ENCODE measurements at places on chromosomes 16 and 17. TPM values are rescaled to one million over a fixed set of nuclear protein-coding genes. Genes with fewer than 3 reads are reported as not detected.

GRCh38 chr17:19678581-19679453, 30.3 kb downstream of the ALDH3A2 start:
- peaks cover 46% of the 10 kb centered on the region for H3K36me3 ChIP-seq
- no peak overlapping the region for H3K4me3 ChIP-seq
- no peaks in the 10 kb centered on the region for H3K4me1 ChIP-seq
- no peaks in the 10 kb centered on the region for H3K27me3 ChIP-seq
- no peak overlapping the region for H3K27ac ChIP-seq
- DNase-seq, result no peak

TAT gene
- 0.22 TPM for polyA plus RNA-seq

- H3K36me3 ChIP-seq, result no peaks in the 10 kb centered on the region
- no peak overlapping the region for H3K27ac ChIP-seq
- H3K4me3 ChIP-seq, result no peak overlapping the region
- DNase-seq, result no peak
- no peaks in the 10 kb centered on the region for H3K4me1 ChIP-seq
- no peaks in the 10 kb centered on the region for H3K27me3 ChIP-seq
Observed at GRCh38 chr16:52561910-52562741, 15.2 kb upstream of the TOX3 start.

DNA sequence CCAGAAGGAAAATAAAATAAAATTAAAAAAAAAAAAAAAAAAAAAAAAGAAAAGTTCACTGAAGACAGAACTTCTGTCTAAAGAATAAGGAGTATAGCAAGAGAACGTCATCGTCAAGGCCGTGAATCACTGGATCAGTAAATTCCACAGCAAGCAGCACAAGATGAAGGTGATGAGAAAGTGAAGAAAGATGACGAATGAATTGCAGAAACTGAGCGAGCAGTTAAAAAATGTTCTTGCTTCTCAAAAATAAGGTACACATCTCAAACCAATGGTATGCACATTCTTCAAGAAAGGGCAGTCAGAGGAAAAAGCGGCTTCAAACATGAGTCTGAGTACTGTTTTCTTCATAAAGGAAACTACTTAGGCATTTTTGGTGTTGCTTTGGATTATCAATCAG, 104.7 kb downstream of the SMG6 start:
- no peaks in the 10 kb centered on the region for H3K36me3 ChIP-seq
- DNase-seq, result no peak

GRCh38 chr16:17320009-17320408, 150.8 kb downstream of the XYLT1 start:
- H3K36me3 ChIP-seq, result no peaks in the 10 kb centered on the region
- H3K4me1 ChIP-seq, result no peaks in the 10 kb centered on the region
- H3K27me3 ChIP-seq, result no peaks in the 10 kb centered on the region
- peak overlapping the region; percentile 66 for H3K27ac ChIP-seq

- no peaks in the 10 kb centered on the region for H3K4me1 ChIP-seq
- no peak overlapping the region for H3K4me3 ChIP-seq
- H3K27ac ChIP-seq, result no peak overlapping the region
- no peak for DNase-seq
Observed at GRCh38 chr16:8561496-8561895, 28.8 kb downstream of the TMEM114 start.

DNA sequence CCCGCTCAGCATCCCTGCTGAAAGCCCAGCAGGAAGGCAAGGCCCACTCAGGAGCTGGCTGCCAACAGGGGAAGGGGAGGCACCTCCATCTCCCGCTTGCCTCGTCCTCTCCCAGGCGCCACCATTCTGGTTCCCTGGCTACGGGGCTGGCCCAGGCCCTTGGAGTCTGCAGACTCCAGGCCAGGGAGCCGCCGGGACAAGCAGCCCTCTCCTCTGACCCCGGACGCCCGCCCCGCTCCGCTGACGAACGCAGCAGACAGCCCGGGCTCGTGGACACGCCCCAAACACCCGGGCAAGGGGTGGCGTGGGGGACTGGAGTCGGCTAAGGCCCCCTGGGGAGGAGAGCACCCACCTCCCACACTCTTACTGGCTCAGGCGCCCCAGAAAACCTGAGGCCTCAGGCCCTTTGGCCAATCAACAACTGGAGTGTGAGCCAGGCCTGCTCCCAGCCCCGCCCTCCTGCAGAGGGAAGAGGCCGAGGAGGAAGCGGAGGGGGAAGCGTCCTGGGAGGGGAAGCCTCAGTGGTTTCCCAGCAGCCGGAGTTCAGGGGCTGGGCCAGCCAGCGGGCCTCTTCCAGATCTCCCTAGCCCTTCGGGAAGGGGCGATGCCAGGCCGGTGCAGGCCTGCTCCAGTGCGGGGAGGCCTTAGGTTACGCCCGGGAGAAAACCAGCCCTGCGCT, 4.2 kb downstream of the MNT start:
- no peaks in the 10 kb centered on the region for H3K36me3 ChIP-seq
- peak; percentile 99 for DNase-seq
- H3K4me3 ChIP-seq, result peak overlapping the region; percentile 26

CRISPLD2 gene
- polyA plus RNA-seq, result 6.0 TPM

- DNase-seq, result no peak
- H3K27ac ChIP-seq, result no peak overlapping the region
- no peaks in the 10 kb centered on the region for H3K36me3 ChIP-seq
- H3K27me3 ChIP-seq, result no peaks in the 10 kb centered on the region
Observed at GRCh38 chr16:69595127-69596036, 29.6 kb downstream of the NFAT5 start.

GRCh38 chr17:36482611-36483504, 3.6 kb upstream of the ZNHIT3 start:
- H3K4me3 ChIP-seq, result no peak overlapping the region
- peaks cover 27% of the 10 kb centered on the region for H3K4me1 ChIP-seq
- H3K27me3 ChIP-seq, result no peaks in the 10 kb centered on the region
- no peaks in the 10 kb centered on the region for H3K36me3 ChIP-seq

DNA sequence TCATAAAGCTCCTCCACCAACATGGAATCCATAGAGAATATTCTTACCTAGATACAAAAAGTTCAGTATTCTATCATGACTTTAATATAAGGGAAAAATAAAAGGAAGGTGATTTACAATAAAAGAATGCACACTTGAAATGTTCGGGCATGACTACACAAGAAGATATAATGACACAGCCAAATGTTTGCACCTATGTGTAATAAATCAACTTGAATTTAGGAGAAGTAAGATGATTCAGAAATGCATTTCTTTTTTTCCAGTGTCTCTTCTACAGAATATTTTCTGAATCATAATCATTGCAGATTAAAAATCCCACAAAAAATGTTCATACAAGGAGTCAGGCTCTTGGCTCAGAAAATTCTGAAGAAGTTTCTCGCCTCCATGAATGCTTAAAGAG, 404.0 kb upstream of the HSBP1 start:
- H3K4me3 ChIP-seq, result no peak overlapping the region
- H3K36me3 ChIP-seq, result no peaks in the 10 kb centered on the region
- no peaks in the 10 kb centered on the region for H3K27me3 ChIP-seq
- no peaks in the 10 kb centered on the region for H3K4me1 ChIP-seq

DNA sequence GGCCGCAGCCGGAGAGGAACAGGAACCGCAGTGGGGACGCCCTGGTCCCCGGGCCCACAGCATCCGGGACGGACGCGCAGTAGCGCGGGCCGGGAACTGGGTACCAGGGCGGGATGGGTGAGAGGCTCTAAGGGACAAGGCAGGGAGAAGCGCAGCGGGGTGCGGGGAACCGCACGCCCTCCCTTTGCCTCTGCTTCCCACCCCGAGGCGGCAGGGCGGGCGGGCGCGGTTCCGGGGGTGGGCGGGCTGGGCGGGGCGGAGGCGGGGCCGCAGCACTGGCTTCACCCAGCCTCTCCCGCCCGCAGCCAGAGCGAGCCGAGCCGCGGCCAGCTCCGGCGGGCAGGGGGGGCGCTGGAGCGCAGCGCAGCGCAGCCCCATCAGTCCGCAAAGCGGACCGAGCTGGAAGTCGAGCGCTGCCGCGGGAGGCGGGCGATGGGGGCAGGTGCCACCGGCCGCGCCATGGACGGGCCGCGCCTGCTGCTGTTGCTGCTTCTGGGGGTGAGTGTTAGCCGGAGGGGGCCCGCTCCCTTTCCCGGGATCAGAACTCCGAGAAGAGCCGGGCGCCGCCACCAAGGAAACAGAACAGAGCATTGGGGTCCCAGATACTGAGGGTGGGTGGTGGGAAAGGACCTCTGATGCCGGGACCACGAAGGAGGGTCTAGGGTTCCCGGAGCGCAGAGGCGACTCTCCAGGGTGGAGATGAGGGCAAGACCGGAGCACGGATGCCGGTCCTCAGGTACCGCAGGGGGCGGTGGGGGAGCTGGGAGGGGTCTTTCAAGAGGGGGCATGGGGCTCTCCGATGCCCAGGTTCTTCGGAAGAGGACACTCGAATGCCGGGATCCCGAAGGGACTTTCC, at the start of gene NGFR:
Gene NGFR (plus strand): TSS at position 308 of the 856 bp plus-strand sequence. CDS start 125 bp downstream, at position 433.
- peaks cover 38% of the 10 kb centered on the region for H3K4me1 ChIP-seq
- peak within 1 kb of the TSS; percentile 58 for H3K27ac ChIP-seq
- H3K27me3 ChIP-seq, result peaks cover 8% of the 10 kb centered on the region
- H3K36me3 ChIP-seq, result no peaks in the 10 kb centered on the region

PRR29 gene
- 0.60 TPM for polyA plus RNA-seq

GRCh38 chr16:88424587-88425235, 28.4 kb upstream of the ZFPM1 start:
- no peak overlapping the region for H3K4me3 ChIP-seq
- no peak overlapping the region for H3K27ac ChIP-seq
- no peaks in the 10 kb centered on the region for H3K27me3 ChIP-seq
- DNase-seq, result no peak
- no peaks in the 10 kb centered on the region for H3K36me3 ChIP-seq
- H3K4me1 ChIP-seq, result no peaks in the 10 kb centered on the region

- no peak overlapping the region for H3K4me3 ChIP-seq
- no peaks in the 10 kb centered on the region for H3K4me1 ChIP-seq
- no peak for DNase-seq
- no peaks in the 10 kb centered on the region for H3K36me3 ChIP-seq
- no peak overlapping the region for H3K27ac ChIP-seq
Observed at GRCh38 chr17:52758481-52758880, 600.0 kb upstream of the CA10 start.

DNA sequence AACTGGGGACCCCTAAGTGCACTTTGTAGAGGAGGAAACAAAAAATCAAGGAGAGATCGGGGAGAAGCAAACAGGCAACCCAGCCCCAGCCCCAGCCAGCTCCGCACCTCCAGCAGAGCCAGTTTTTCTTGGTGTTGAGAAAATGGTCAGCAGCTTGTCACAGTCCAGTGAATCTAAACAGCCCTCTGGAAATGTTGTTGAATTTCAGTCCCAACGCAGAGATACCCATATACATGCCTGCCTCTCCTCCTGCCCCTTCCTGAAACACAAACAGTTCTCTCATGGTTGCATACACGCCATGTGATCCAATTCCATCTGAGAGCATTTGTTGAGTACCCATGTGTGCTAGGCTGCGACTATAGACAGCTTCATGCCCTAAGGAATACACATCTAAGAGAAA, 42.4 kb upstream of the LHX1 start:
- no peak for DNase-seq
- H3K4me3 ChIP-seq, result no peak overlapping the region
- H3K36me3 ChIP-seq, result no peaks in the 10 kb centered on the region
- no peak overlapping the region for H3K27ac ChIP-seq
- no peaks in the 10 kb centered on the region for H3K27me3 ChIP-seq

DNA sequence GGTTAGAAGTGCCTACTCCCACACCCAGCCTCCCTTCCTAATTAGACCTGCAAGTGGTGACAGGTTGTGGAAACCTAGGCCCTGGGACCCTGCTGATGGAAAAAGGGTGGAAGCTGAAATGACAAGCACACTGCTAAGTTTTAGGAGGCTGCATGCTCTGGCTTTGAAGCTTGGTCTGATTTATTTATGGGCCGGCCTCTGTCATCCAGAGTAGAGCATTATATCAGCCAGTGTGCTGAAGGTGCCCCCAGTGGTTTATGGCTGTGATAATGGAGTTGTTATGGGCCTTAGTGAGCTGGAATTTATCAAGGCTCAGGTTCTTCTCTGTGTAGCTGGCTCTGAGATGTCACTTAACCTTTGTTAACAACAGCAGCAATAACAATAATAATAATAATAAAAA, 142.6 kb downstream of the UTP18 start:
- H3K4me1 ChIP-seq, result no peaks in the 10 kb centered on the region
- no peaks in the 10 kb centered on the region for H3K36me3 ChIP-seq
- H3K27ac ChIP-seq, result no peak overlapping the region
- no peaks in the 10 kb centered on the region for H3K27me3 ChIP-seq
- H3K4me3 ChIP-seq, result no peak overlapping the region

SSTR5 gene
- polyA plus RNA-seq, result not detected

- no peak for DNase-seq
- no peaks in the 10 kb centered on the region for H3K36me3 ChIP-seq
- H3K4me3 ChIP-seq, result no peak overlapping the region
- no peaks in the 10 kb centered on the region for H3K27me3 ChIP-seq
Observed at GRCh38 chr17:44279346-44279665, 11.4 kb upstream of the SLC4A1 start.

GRCh38 chr17:27414271-27414670, 42.0 kb upstream of the KSR1 start:
- DNase-seq, result no peak
- no peak overlapping the region for H3K27ac ChIP-seq
- H3K27me3 ChIP-seq, result no peaks in the 10 kb centered on the region
- no peak overlapping the region for H3K4me3 ChIP-seq
- H3K4me1 ChIP-seq, result no peaks in the 10 kb centered on the region

KRTAP9-4 gene
- not detected for polyA plus RNA-seq

KCNJ18 gene
- not detected for polyA plus RNA-seq

OSGIN1 gene
- 9.9 TPM for polyA plus RNA-seq

DNA sequence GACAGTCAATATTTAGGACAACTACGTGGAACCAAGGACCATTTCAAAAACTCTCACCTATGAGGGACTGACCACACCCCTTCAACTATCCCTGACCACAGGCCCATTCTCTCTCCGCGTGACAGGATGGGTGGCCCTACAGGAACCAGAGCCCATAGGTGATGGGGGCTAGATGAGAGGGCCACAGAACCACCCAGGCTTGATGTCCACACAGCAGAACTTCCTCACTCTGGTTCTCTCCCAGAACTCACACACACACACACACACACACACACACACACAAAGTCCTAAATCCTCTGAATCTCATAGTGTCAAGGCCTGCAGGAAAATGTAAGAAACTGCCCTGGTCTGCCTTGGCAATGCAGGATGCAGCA, 1.5 kb downstream of the ZNF319 start:
- peaks cover 54% of the 10 kb centered on the region for H3K36me3 ChIP-seq
- no peak for DNase-seq
- H3K4me3 ChIP-seq, result no peak overlapping the region
- no peaks in the 10 kb centered on the region for H3K27me3 ChIP-seq
- H3K27ac ChIP-seq, result peak overlapping the region; percentile 98

Measured in sigmoid colon (tissue), 7 donors.